ENCODE measurements at places on chromosomes 16 and 17.

DNA sequence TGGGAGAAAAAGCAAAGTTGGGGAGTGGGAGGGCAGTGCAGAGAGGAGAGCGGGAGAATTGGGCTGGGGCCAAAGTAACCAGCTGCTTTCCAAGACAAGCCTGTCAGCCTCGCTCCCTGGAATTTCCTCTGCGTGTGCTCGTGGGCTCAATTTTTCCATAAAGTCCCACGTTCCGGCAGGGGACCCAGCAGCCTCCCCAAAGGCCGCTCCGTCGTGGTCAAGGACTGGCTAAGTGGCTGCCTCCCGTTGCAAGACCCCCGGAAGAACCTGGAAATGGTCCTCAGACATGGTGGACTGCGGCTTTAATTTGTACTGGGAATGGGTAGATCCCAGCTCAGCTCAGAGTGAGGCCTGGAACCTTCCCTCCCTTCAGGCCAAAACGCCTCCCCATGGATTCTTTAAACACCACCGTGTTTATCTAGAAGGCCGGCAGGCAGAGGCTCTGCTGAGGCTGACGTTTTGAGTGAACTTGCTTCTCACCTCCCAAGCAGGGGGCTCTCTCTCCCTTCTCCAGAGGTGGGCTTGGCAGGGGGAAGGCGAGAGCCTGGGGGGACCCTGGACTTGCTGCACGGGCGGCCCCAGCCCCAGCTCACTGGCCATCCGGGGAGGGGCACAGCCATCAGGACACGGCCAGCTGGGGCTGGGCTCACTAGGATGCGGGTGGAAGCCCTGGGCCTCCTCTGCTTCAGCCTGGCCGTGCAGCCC is 190.0 kb downstream of the C16orf95 start:
- no peak for DNase-seq

GRCh38 chr16:3027489-3027795 is 3.6 kb downstream of the THOC6 start:
- no peak for DNase-seq

- no peak for DNase-seq
These were observed 115.6 kb downstream of the SDK2 start for GRCh38 chr17:73528679-73529078.

DNA sequence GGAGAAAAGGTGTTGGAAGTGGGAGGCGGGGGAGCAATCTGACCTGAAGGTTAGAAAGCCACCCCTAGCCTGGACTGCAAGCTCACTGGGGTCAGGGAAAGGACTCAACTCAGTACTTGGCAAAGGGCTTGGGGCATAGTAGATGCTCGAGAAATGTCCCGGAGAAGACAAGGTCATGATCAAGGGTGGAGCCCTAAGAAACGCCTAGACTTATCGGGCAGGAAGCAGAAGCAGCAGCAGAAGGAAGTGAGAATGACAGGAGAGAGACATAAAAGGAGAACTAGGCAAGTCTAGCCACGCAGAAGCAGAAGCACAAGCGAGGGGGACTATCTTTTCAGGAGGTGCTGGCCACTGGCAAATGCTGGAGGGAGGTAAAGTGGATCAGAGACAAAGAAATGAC is 10.2 kb downstream of the COTL1 start:
- peak; percentile 71 for DNase-seq

GRCh38 chr17:79983456-79983855 is 52.2 kb downstream of the TBC1D16 start:
- DNase-seq, result no peak

DNA sequence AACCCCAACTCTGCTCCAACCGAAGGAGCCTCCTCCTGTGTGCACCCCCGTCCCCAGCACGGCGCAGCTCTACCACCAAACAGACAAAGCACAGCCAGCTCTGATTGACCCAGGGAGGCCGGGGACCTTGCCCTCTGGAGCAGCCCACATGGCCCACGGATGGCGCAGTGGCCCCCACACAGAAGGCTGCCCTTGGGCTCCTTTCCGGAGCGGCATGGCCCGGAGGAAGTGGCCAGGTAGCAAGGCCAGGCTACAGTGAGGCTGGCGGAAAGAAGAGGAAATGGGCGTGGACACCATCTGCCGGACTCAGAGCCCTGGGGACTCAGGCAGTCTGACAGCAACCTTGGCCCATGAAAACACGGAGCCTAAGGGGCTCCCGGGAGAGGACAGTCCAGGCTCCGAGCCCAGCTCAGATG is 19.9 kb upstream of the ZC3H18 start:
- no peak for DNase-seq

- no peak for DNase-seq
These were observed 14.2 kb upstream of the CCL1 start for GRCh38 chr17:34377078-34377823.

- DNase-seq, result no peak
These were observed 9.1 kb upstream of the METTL9 start for GRCh38 chr16:21590287-21590686.

DNA sequence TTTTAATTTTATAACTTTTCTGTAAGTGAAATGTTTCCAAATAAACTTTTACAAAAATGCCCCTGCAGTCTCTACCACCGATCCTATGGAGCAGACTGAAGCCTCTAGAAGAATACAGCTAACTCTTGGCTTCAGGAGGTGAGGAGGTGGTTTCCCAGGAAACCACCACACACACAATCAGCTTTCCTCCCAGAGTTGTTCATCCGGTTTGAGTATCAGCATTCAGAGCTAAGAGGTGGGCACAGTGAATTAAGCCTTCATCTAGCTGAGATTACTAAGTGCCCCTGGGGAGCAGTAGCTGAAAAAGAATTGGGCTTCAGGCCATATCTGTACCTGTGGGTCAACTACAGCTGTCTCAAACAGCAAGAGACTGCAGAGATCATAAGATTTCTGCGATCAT is 139.7 kb downstream of the AATF start:
- DNase-seq, result no peak

DNA sequence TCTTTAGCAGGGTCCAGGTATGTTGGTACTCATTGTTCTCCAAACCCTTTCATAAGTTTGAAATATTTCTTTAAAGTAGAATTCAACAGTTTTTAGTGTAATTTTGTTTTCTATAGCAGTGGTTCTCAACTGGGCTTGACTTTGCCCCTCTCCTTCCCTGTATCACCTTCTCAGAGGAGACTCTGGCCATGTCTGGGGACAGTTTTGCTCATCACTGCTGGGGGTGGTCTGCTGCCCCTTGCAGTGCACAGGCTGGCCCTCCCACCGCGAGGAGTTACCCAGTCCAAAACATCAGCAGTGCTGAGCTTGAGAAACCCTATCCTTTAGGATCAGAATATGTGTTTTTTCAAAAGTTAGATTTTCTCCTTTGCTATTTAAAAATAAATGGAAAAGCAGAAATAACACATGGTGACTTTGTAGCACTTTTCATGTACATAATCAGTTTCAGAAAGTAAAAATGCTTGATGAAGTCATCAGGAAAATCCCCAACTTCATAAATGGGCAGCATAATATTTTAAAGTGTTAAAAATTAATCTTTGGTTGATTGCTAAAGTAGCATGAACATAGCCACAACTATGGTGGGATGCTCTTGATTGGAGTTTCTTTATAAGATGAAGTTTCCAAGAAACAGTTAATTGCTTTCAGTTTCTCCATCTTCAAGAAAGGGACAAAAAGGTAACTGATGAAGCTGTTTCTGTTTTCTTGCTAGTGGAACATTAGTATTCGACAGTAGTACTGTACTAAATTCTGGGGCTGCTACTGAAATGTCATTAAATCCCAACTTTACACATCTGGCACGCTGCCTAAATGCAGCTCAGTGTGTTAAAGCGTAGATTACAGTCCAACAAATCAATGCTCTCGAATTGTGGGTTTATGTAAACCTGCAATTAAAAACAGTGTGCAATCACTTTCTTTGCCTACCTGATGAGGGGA is 70.3 kb downstream of the NETO2 start:
- no peak for DNase-seq

DNA sequence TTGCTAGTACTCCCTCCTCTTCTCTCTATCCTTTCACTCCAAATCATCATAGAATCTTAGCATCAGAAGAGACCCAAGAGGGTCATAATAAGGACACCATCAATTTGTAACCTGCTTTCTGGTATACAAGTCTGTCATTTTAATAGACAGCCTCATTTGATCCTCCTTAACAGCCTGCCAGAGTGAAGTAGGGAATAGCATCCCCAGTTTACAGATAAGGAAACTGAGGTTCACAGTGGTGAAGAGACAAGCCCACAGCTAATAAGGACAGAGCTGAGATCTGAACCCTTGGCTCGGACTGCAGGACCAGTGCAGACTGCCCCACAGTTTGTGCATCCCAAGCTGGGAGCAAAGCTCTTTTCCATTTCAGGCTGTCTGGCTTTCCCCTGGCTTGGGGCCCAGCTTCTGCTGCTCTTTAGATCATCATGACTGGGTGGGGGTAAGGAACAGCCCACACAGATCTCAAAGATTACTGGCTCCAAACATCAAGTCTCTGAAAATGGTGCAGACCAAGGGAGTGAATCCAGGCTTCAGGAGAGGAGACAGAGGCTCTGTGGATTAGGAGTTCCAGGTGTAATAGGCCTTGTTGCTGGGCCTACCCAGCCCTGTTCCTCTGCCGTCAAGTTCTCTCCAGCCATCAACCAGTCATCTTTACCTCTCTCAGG is 10.3 kb upstream of the IGFBP4 start:
- DNase-seq, result no peak

- no peak for DNase-seq
These were observed 37.8 kb upstream of the MAF start for GRCh38 chr16:79638386-79638785.

- no peak for DNase-seq
These were observed 2.9 kb downstream of the SLC13A5 start for GRCh38 chr17:6710317-6710716.

- no peak for DNase-seq
These were observed 64.6 kb upstream of the CLEC18B start for GRCh38 chr16:74485916-74486315.

DNA sequence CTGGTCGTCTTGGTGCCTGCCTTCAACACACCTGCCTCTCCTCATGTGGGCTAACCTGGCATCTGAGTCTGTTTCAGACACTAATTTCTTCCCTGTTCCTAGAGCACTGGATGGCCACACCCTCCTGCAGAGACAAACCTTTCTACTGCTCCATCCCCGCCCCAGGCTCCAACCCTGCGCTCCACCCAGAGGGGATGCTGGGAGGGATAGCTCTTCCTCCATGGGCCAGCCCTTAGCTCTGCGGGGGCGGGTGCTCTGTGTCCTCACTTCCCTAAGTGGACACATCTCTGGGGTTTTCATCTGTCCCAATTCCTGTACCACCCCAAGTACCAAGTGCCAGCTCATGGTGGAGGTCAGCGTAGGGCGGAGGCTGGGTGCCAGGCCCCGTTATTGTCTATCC is 11.0 kb upstream of the CRISPLD2 start:
- DNase-seq, result no peak

GRCh38 chr16:51968749-51969148 is 578.2 kb downstream of the TOX3 start:
- DNase-seq, result no peak

- DNase-seq, result peak; percentile 67
These were observed 3.8 kb upstream of the NAT9 start for GRCh38 chr17:74779948-74780400.

- no peak for DNase-seq
These were observed 74.0 kb downstream of the TANC2 start for GRCh38 chr17:63039899-63040602.

DNA sequence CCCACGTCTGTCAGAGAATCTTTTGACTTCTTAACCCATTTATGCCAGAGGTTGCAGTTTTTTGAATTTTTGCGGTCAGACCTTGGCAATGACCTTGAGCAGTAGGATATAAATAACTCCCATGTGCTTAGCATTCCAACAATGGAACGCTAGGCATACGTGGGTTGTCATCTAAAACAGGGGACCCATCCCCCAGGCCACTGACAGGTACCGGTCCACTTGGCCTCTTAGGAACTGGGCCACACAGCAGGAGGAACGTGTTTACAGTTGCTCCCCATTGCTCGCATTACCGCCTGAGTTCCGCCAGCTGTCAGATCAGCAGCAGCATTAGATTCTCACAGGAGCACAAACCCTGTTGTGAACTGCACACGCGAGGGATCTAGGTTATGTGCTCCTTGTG is 76.8 kb upstream of the LGALS9 start:
- no peak for DNase-seq

DNA sequence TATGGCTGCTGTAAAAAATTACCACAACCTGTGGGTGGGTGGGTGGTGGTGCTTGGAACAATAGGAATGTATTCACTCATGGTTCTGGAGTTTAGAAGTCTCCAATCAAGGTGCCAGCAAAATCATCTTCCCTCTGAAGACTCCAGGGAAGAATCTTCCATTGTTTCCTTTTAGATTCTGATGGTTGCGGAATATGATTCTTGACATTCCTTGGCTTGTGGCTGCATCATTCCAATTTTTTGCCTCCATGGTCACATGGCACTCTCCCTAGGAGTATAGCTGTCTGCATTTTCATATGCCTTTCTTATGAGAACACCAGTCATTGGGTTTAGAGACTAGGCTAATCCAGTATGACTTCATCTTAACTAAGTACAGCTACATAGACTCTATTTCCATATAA is 401.0 kb downstream of the HS3ST3B1 start:
- DNase-seq, result no peak

DNA sequence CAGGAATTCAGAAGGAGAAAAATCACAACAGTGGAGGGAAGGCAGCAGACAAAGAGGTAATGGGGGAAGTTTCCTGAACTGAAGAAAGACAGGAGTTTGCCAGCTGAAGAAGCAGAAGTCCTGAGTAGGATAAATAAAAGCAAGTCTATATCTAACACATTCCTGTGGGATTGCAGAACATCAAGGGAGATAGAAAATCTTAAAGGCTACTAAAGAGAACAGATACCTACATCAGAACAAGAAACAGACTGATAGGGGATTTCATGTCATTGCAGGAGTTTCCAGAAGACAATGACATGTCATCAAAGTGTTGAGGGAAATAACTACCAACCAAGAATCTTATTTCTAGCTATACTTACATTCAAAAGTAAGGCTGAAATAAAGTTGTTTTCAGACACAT is 21.3 kb upstream of the CRYBA1 start:
- DNase-seq, result peak; percentile 44

GRCh38 chr17:27751622-27752490 is 48.5 kb downstream of the NOS2 start:
- DNase-seq, result no peak

GRCh38 chr17:18203308-18203707 is 19.7 kb downstream of the ALKBH5 start:
- DNase-seq, result no peak

DNA sequence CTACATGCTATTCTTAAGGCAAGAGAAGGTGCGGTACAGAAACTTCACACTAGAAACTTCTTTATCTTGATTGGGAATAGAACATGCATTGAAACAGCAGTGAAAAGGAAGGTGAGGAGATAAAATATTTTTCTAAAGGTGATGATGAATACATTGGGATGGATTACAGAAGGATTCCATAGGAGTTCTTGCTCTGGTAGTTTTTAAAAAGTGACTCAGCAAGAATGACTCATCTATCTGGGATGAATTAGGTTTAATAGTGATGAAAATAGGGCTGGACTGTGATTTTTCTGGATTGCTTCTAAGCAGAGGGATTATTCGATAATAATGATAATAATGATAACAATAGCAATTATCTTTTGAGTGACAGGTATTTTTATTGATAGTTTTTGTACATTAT is 65.6 kb upstream of the HS3ST4 start:
- DNase-seq, result no peak

Measured in GM10248 (cell line).